Stimulated activated CD8-positive, alpha-beta memory T cell treated with anti-CD3 and anti-CD28 coated beads, Interleukin-2, amount 100 ng/mL, for 1 hour (primary cell): ENCODE measurements at places on chromosomes 4 and X.
A peak's percentile ranks its signal among the peaks of the same experiment; 100 is the strongest.

GRCh38 chr4:21366840-21367239, 581.7 kb downstream of the KCNIP4 start:
- DNase-seq = no peak

DNA sequence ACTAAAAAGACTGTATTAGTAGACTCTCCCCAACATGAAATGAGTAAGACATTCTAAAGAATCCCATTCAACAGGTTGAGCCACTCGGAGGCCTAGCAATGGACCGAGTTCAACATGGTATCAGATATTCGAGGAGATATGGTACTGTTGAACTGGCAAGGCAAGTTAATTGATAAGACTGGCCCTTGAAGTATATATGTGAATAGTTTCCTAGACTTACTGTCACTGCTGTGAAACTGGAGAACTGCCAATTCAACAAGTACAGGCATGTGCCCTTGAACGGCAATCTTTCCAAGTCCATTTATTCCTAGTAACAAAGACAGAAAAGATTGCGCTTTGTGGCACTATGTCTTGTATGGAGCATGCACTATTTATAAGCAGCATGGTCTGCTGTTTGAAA, 24.4 kb downstream of the FAT1 start:
- DNase-seq = no peak

DNA sequence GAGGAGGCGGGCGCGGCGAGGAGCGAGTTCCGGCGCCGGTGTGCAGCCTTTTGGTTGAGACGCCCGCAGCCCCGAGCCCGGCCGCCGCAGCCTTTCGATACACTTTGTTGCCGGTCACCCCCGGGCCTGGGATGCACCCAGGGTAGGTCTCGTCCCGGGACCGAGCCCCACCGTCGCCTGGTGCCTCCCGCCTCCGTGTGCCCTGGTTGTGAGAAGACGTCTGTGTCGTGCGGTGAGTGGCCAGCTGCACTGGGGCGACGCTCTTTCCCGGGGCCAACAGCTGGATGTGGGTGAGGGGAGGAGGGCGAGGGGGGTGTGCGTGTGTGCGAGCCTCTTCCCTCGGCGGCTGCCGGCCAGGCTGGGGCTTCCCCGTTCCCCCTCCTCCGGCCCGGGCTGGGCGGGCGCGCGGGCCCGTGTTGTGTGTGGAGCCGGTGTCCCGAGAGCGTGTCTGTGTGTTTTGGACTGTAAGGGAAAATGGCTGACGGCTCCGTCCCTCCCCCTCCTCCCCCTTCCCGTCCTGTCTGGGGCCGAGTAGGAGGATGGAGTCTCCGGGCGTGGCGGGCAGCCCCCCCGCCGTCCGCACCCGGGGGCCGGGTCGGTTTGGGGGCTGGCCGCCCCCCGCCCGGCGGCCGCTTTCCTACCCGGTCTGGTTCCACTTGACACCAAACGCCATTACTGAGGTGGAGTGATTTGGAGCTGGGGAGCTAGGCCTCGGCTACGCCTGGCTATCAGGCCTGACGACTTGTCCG, 807 bp downstream of the USP9X start:
- DNase-seq = peak; percentile 2

- no peak for DNase-seq
These were observed 55.8 kb downstream of the WWC2 start for GRCh38 chr4:183154701-183155391.

DNA sequence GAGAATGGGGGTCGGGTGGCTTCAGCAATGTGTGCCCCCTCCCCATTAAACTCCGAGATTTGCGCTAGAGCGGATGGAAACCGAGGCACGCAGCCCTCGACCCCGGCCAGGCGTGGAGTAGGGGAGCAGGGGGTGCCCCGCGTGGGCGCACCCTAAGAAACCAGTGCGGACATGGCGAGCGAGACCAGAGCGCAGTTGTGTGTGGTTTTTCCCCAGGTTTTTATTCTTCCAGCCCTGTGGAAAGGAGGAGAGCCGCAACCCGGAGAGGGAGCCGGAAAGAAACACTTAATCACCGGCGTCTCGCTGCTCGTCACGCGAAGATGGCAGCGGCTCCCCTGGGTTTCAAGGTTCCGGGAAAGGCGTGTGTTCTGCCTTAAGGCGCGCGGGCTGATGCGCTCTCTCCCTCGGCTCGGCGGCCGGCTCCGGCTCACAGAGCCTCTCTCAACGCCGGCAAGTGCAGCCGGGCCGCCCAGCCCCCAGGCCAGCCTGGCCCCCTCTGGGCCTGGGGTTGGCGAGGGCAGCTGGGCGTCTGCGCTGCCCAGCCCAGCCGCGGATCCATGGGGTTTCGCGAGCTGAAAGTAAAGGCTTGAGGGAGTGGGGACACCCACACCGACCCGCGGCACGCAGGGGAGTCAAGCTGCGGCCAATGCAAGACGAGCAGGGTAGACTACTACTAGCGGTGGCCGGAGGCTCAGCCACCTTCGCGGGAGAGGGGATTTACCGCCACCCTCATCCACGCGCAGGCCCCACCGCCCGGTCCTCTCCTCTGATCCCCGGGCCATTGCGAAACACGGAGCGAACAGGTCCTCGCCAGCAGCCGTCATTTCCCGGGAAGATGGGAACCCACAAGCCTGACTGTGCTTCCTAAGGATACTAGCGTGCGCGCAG, 74.0 kb upstream of the BCOR start:
- no peak for DNase-seq

DNA sequence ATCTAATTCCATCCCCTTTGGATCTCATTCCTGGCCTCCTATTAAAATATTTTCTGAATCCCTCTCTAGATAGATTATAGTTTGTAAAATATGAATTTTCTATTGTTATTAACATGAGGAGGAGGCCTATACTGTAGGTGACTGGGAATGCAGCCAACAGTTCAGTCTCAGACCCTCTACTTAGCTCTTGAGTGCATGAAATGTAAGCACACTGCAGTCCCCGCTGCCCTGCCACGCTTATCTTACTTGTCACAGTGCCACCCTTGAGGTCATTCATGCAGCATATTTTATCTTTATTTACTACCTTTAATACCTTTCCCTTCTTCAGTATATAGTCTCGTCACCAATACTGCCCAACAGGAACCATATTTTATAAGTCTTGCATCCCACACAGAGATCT, 151.0 kb downstream of the CAMK2D start:
- DNase-seq = no peak

- no peak for DNase-seq
These were observed 558.5 kb downstream of the IL15 start for GRCh38 chr4:142194905-142195304.

DNA sequence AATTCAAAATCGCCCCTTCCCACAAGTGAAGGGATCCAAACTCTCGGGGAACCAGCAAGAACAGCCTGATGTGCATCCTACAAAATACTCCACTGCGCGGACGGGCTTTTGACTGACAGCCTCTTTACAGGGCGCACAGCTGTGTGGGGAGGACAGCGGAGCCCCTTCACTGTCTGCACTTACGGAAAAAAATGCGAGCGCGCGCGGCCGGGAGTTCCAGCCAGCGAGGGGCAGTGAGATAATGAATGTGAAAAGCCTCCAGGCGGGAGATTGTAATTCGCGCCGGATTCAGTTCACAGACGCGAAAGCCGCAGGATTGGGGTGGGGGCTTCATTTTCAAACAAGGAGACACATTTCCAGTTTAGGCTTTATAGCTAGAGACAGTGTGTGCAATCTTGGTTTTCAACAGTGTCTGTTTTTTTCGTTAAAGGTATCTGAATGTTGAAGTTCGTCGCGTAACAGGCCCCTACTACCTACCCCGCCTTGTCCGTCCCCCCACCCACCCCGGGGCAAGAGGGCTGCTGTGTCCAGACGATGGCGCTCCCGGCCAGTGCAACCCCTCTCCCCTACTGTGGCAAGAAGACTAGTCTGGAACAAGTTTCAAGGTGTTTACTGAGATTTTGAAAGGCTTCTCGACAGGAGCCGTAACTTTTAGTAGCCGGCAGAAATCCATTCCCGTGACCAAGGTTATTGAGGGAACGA, 1.7 kb upstream of the GPR50 start:
- no peak for DNase-seq

- DNase-seq = no peak
These were observed 38.6 kb downstream of the MND1 start for GRCh38 chr4:153383131-153383530.

- no peak for DNase-seq
These were observed 116.3 kb downstream of the SHROOM4 start for GRCh38 chrX:50697691-50698090.
